Foreskin keratinocyte (primary cell): ENCODE measurements at places on chromosomes 2 and 18.

DNA sequence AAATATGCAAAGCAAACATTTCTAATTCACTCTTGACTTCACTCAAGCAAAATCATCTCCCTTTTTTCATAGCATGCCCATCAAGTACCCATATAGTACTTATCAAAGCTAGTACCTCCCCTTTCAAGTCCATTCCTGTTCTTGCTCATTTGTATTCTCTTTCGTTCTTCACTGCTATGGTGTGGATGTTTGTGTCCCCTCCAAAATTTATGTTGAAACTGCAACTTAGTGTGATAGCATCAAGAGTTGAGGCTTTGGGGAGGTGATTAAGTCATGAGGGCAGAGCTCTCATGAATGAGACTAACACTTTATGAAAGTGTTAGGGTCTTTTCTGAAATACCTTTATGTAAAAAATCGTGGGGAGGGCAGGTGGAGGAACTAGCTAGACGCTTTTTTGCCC, 52.9 kb downstream of the RNU4ATAC start:
- no peak for DNase-seq

GRCh38 chr2:174078275-174078674, 113.1 kb upstream of the SP3 start:
- no peak for DNase-seq

- DNase-seq: peak; percentile 70
Observed at GRCh38 chr18:79458131-79458838, 62.6 kb downstream of the NFATC1 start.

GRCh38 chr2:207331674-207332073, 165.9 kb upstream of the KLF7 start:
- no peak for DNase-seq

DNA sequence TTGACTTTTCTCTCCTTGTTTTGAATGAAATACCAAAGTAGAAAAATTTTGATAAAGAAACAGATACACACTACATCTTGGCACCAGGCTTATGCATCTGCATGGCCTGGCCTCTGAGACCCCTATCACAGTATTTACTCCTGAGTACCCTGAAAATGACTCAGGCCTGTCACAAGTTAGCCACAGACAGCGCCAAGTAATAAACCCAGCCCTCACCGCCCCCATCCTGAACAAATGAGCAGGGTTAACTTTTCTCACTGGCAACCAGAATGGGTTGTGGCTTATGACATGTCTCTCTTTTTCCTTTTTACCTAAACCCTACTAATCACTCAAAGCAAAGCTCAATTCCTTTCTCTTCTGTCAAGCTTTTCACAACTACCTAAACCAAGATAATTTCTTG, 35.3 kb downstream of the SPRED2 start:
- no peak for DNase-seq

- DNase-seq: no peak
Observed at GRCh38 chr2:231388725-231389346, 6.7 kb upstream of the B3GNT7 start.

DNA sequence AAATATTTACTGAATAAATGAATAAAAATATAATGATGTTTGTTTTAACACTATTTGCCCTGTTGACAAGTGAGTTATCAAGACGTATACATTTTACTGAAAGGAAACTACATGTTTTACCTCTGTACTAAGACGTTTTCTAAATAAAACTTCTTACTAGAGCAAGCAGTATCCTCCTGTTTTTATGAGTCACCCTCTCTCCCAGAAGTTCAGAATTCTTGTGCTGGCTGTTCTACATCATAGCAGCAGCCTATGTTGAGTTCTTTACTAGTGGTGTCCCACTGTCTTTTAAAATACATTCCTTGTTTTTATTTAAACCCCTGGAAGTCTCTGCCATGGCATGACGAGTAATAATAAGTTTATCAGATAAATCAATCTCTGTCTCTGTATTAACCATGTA, 297.4 kb downstream of the CALCRL start:
- DNase-seq: no peak
